ENCODE measurements at places on chromosomes 16 and 17. TPM values are rescaled to one million over a fixed set of nuclear protein-coding genes. Genes with fewer than 3 reads are reported as not detected.

The TOB1 gene
- 25.4 TPM for polyA plus RNA-seq

The TMC7 gene
- polyA plus RNA-seq: 1.3 TPM

The SERPINF2 gene
- polyA plus RNA-seq: 11.9 TPM

The SPATA2L gene
- 22.6 TPM for polyA plus RNA-seq

The FOXC2 gene
- polyA plus RNA-seq: 0.08 TPM

The TVP23B gene
- polyA plus RNA-seq: 30.6 TPM

The OR3A3 gene
- not detected for polyA plus RNA-seq

The PKMYT1 gene
- polyA plus RNA-seq: 1.5 TPM

The ERCC4 gene
- polyA plus RNA-seq: 4.2 TPM

All from adipose tissue (tissue), 3 donors.